ENCODE measurements at places on chromosomes 6 and 20. TPM values are rescaled to one million over a fixed set of nuclear protein-coding genes. Genes with fewer than 3 reads are reported as not detected.

Gene PTCHD4
- total RNA-seq: 0.33 TPM

Gene GMPR
- total RNA-seq: 2.4 TPM

Gene PCNA
- 43.0 TPM for total RNA-seq

Gene LTB
- total RNA-seq: 2.0 TPM

Gene BMP7
- total RNA-seq: 2.4 TPM

Gene EPPIN
- not detected for total RNA-seq

Gene LAMP5
- total RNA-seq: 0.81 TPM

Gene CFAP206
- total RNA-seq: 2.2 TPM

Gene RIPOR3
- 0.63 TPM for total RNA-seq

Gene DLL1
- 0.38 TPM for total RNA-seq

Gene NKX2-2
- total RNA-seq: not detected

Gene RAET1E
- total RNA-seq: not detected

Gene CTAGE9
- total RNA-seq: not detected

Gene GATA5
- total RNA-seq: not detected

Gene GRM1
- total RNA-seq: 0.25 TPM

Gene ETV7
- 0.33 TPM for total RNA-seq

Gene TSPO2
- total RNA-seq: 0.51 TPM

Gene HLA-DRB5
- not detected for total RNA-seq

Gene SLC23A2
- 12.9 TPM for total RNA-seq

Gene SLC17A1
- total RNA-seq: 0.25 TPM

All from mesangial cell (primary cell).